ENCODE measurements at places on chromosomes 3 and 15. TPM values are rescaled to one million over a fixed set of nuclear protein-coding genes. Genes with fewer than 3 reads are reported as not detected.

INO80 gene
- 17.6 TPM for total RNA-seq

- DNase-seq, result no peak
Observed at GRCh38 chr3:36697229-36698001, 66.9 kb downstream of the DCLK3 start.

SPPL2A gene
- 308 TPM for total RNA-seq

DNA sequence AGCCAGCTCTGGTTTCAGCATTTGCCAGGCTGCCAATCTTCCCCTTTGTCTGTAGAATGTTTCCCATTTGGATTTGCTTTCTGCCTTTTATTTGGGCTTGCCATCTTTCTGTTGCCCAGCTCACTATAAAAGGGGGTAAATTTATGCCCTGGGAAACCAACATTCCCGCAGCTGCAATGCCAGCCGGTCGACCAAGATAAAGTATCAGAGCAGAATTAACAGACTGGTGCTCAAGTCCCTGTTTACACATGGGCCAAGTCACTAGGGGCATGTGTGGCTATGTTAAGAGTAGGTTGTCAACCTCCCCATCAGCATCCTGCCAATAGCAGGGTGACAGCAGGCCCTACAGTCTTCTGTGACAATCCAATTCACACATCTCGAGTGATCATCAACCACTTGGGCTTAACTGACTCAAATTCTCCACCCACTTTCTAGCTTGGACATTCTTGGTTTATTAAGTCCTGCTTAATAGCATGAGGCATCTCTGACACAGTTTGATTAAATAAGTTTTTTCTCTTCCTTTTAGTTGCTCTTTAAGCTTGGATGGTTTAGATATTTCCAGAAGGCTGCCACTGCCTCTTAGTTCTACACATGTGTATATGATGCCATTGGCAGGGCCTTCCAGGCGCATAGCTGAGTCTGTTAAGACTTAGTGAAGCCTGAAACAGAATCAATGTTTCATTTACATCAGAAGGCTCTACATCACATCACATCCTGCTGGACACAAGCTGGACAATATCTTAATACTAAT is 24.1 kb upstream of the VEPH1 start:
- DNase-seq, result no peak

- no peak for DNase-seq
Observed at GRCh38 chr15:57747206-57747896, 40.8 kb downstream of the POLR2M start.

- DNase-seq, result no peak
Observed at GRCh38 chr3:179933080-179933479, 103.7 kb downstream of the PEX5L start.

ALDH1A2 gene
- total RNA-seq, result 1.9 TPM

KBTBD8 gene
- total RNA-seq, result 4.6 TPM

TPRG1 gene
- total RNA-seq, result 1.8 TPM
